ENCODE measurements at places on chromosomes 7 and 10.

DNA sequence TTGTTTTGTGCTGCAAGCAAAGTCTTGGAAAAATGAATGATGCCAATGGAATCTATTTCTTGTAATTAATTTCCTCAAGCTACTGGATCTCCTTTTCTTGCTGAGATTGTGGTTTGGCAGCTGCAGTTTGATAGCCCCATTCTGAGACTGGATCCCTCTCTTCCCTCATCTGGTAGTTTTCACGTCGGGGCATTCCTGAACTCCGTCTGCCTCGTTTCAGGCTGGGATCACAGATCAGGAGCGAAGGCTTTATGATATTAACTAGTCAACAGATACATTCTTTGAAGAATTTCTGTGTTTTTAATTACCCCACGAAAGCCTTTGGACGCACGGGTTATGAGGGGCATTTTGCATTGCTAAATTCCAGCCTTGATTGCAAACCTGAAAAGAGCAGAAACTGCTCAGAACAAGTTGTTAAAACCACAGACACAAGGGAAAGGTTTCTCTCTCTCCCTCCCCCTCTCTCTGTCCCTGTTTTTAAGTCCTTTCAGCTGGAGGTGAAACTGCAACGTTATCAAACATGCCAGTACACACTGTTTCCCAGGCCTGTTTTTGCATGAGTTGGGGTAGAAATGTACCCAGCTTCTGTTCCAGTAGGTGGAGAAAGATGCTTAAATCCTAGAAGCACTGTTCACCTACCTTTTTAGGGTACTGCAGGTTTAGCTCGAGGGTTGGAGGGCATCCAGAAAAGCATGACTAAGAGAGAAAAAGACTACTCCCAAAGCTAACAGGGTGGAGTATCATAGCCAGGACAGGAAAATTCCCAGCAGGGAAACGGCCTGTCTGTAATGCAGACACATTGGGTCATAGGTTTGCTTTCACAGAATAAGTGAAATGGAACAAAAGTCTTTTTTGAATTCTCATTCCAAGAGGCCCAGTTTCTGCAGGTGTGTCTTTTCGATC is 124.3 kb downstream of the CUX1 start:
- H3K27ac ChIP-seq = peak overlapping the region; percentile 46
- peaks cover 7% of the 10 kb centered on the region for H3K4me1 ChIP-seq
- no peaks in the 10 kb centered on the region for H3K27me3 ChIP-seq

GRCh38 chr10:74930965-74931364 is 104.6 kb downstream of the KAT6B start:
- H3K4me3 ChIP-seq = no peak overlapping the region
- no peaks in the 10 kb centered on the region for H3K27me3 ChIP-seq
- no peak for DNase-seq
- peaks cover 16% of the 10 kb centered on the region for H3K4me1 ChIP-seq
- H3K27ac ChIP-seq = no peak overlapping the region
- H3K36me3 ChIP-seq = no peaks in the 10 kb centered on the region

DNA sequence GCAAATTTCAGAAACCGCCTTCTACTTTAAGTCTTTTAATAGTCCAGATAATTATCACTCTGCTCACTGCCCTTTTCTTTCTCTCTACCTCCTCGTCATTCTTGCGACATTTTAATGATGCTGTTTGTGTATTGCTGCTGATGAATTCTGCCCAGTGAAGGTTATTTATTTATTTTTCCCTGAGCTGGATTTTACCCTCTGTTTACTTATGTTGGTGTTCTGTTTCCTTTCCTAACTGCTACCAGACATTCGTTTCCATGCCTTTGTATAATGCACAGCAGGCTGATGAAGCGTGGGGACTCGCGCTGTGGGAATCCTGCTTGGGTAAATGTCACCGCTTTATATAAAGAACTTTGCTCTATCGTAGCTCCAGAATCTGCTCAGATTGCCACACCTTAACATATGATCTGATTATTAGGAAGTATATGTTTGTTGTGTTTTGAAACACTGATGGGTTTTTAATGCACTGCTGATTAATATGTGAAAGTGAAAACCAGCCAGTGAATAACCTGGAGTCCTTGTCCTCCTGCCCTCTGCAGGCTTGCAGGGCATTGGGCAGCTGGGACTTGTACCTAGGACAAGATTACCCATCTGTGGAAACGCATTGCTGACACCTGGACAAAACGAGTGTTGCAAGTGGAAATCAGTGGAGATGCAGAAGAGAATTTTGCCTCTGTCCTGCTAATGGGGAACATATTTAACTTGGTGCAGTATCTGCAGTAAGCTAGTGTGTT is 291.5 kb downstream of the SDK1 start:
- H3K36me3 ChIP-seq = no peaks in the 10 kb centered on the region
- H3K27ac ChIP-seq = no peak overlapping the region
- no peak overlapping the region for H3K4me3 ChIP-seq
- no peaks in the 10 kb centered on the region for H3K4me1 ChIP-seq
- no peaks in the 10 kb centered on the region for H3K27me3 ChIP-seq

- peak within 1 kb of the TSS; percentile 94 for H3K27ac ChIP-seq
- peaks cover 2% of the 10 kb centered on the region for H3K4me1 ChIP-seq
- DNase-seq = peak; percentile 87
- H3K4me3 ChIP-seq = peak within 1 kb of the TSS; percentile 77
- H3K27me3 ChIP-seq = no peaks in the 10 kb centered on the region
Measured at GRCh38 chr10:124744102-124745050, at the start of gene FAM53B. Gene FAM53B, minus strand, starts transcription at chr10:124744378. Its CDS starts 37,665 bp downstream, at chr10:124706713.

GRCh38 chr10:94150541-94151184 is 156.9 kb downstream of the PLCE1 start:
- H3K4me1 ChIP-seq = peaks cover 2% of the 10 kb centered on the region
- H3K36me3 ChIP-seq = no peaks in the 10 kb centered on the region
- no peak overlapping the region for H3K4me3 ChIP-seq
- no peak for DNase-seq
- H3K27ac ChIP-seq = no peak overlapping the region
- no peaks in the 10 kb centered on the region for H3K27me3 ChIP-seq

DNA sequence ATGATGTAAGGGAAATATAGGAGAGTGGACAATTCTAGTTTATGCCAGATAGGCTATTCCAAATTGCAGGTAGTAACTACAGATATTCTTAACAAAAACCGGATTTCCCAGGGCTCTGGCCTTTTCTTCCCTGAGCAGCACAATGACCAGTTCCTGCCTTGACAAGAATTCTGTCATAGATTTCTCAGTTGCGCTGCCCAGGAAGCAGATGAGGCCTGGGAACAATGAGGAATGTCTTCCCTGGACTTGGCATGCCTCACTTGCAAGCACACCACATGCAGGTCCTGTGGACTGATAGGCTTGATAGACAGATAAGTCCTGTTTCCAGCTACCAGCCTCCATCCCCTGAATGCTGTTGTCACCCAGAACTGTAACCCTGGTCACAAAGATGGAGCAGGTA is 174.5 kb upstream of the PRSS58 start:
- H3K4me3 ChIP-seq = no peak overlapping the region
- H3K27ac ChIP-seq = no peak overlapping the region
- no peaks in the 10 kb centered on the region for H3K36me3 ChIP-seq
- no peaks in the 10 kb centered on the region for H3K4me1 ChIP-seq
- DNase-seq = peak; percentile 35

DNA sequence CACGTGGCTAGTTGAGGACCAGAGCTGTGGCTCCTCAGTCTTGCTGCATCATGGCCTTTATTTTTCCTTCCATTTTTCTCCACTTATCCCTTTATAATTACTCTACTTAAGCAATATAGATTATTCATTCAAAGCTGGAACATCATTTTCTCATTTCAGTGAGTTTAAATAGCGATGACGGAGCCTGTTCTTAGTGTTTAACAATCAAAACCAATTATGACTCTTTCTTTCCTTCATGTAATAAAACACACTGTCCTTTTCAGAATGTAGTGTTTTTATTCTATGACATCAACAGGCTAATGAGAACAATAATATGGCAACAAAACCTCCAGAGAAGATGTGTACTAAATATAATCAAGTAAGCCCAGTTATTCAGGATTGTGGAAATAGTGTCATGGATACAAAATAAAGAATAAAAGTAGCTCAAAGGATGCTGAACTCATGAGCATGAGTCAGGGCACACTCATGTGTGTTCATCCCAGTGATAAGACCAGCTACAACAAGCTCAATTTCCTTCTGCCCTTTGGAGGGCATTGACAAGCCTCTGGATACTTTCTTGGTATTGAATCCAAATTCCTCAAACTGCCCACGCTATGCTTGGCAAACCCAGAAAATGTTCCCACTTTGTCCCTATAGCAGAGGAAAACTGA is 188.4 kb downstream of the CYP26A1 start:
- DNase-seq = no peak
- no peaks in the 10 kb centered on the region for H3K4me1 ChIP-seq
- H3K27ac ChIP-seq = no peak overlapping the region
